ENCODE measurements at places on chromosomes 2 and 18.

DNA sequence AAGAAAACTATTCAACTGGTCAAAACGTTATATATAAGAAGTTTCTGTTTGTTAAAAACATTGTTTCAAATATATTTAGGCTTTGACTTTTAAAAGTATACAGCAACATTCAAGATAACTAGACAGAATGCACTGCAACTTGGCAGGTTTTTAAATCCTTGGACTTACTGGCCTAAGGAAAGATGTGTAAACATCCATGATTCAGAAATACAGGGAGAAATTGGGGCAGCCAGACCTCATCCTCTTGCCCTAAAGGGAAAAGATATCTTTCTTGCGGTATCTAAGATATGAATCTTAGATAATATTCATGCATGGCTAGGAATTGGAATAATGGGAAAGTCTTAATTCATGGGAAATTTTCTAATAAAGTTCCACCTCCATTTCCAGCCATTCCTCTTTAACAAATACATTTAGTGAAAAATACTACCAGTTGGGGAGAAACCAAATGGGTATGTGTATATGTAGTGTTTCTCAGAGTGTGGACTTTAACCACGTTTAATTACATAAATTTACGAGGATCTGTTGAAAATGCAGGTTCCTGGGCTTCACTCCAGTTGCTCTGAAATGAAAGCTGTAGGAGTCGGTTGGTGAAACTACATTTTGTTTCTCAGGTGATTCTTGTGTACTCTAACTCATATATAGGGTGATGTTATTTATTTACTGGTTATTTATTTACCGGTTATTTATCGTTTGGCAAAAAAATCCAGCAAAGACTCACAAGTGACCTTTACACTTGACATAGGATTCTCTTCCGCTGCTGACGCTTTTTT lies 587 bp upstream of the TANK start:
- DNase-seq: no peak

DNA sequence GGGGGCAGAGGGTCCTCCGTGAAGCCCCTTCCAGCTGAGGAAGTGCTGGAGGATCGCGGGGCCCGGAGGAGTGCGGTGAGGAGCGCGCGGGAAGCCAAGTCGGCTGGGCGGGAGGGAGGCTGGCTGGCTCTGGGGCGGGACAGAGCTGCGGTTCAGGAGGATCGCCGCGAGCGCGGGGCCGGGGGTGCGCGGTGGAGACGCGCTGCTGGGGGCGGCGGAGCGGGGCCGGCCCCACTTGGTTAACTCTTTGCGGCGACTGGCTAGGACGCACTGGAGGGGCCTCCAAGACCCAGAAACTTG lies 464 bp downstream of the CYBRD1 start:
- DNase-seq: no peak

DNA sequence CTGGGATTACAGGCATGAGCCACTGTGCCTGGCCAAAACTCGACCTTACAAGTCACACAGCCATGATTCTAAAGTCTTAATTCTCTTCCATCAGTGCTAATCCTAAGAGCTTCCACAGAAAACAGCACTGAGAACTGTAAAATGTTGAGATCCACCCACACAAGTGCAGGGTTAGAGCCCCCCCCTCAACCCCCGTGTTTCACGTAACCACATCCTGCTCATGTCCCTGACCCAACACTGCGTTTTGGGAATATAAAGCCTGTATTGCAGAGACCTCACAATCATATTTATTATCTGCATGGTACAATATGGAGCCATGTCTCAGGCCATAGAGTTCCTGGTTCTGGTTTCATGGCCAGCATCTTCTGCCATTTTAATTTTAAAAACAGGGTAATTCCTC lies 110.8 kb downstream of the GBX2 start:
- DNase-seq: no peak

DNA sequence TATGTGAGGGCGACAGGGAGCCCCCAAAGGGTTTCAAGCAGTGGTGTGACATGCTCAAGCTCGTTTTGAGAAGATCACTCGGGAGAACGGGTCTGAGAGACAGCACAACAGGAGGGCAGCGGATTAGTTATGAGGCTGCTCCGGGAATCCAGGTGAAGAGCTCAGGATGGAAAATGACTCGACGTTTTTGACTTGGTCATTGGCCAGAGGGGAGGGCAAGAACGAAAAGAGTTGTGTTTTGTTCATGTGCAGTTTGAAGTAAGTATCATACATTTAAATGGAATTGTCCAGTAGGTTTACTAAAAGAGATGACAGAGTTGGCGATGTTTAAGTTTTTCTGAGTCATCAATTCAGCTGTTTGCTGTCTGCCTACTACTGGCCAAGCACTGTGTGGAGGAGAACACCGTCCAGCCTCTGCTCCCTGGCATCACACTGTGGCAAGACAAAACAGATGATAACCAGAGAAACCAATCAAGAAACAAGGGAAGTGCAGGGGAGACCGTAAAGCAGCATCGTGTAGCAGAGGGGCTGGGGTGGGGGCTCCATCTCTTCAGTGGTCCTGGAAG lies 25.3 kb upstream of the ANXA4 start:
- DNase-seq: no peak

DNA sequence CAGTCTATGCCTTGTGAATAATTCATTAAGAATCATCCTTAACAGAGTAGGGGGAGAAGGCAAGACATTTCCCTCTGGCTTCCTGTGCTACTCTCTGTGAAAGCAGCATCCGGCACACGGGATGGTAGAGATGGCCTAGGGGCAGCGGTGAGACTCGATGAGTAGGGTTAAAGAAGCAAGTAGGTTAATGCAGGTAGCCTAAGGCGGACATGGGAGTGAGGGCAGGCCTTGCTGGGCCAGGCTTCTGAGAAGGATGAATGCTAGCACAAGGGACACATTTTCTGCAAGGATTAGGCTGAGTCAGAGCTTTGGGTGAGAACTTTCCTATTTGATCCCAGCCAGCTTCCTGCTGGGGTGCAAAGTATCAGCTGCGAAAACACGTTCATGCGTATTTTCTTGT lies 80.8 kb downstream of the NXPH2 start:
- no peak for DNase-seq

DNA sequence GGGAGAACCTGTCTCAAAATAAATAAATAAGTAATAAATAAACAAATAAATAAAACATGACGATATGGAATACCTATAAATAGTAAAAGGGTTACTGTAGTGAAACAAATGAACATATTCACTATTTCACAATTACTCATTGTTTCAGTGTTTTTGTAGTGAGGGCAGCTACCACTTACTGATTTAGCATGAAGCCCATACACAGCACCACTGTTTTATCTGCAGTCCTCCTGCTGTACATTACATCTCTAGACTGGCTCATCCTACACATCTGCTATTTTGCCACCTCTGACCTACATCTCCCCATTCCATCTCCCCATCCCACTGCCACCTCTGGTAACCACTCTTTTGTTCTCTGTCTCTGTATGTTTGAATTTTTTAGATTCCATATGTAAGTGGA lies 332.7 kb upstream of the SMIM21 start:
- DNase-seq: no peak

DNA sequence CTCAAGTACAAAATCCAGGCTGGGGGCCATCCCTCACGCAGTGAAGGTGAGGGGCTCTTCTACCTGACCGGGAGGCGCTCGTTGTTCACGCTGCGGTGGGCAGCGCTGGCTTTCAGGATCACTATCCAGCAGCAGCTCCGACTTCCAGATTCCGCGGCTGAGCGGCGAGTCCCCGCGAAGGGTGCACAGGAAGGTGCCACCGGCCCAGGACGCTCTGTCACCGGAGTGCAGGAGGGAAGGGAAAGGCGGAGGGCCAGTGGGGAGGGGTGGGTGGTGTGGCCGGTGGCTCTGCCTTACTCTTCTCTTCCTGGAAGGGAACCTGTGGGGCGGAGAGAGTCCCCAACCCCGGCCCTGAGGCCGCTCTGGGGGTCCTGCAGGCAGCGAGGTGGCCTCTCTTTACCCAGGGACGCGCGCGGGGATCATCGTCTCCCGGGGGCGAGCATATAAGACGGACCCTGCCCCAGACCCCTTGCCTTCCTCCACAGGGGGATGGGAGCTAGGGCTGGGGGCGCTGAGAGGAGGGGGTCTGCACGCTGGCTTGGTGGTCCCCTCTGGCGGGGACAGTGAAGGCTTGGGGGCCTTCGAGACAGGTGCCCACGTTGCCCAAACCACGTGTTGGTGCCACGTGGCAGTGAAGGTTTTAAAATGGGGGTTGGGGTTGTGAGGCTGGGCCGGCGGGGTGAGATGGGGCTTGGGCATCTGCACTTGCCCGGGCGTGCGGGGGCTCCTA lies 26.9 kb upstream of the HS6ST1 start:
- no peak for DNase-seq

DNA sequence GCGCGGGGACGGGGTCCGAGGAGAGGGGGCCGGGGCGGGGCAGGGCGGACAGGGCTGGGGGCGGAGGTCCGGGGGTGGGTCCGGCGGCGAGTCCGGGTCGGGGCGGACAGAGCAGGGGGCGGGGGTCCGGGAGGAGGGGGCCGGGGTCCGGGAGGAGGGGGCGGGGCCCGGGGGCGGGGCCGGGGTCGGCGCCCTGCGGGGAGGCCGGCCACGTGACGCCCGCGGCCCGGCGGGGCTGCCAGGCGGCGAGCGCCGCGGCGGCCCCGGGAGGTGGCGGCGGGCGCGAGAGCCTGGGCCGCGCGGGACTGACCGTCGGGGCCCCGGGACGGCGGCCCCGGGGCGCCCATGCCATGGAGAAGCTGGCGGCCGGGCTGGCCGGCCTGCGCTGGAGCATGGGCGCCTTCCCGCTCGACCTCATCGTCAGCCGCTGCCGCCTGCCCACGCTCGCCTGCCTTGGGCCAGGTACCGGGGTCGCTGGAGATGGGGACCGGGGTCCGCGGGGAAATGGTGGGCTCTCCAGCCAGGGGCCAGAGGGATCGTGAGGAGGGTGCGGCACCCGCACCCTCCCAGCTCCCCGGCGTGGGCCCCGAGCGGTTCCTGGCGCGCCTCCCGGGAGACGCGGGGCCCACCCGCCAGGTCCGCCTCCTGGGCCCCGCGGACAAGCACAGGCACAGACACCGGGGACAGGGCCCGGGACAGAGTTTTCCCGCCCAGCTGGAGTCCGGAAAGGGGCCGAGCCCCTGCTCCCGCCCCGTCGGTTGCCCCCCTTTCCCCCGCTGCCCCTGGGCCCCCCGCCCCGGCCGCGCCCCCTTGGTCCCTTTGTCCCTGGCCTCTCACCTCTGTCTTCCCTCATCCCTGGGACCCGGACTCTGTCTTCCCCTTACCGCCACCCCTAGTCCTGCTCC lies at the start of gene GAREM2:
Gene GAREM2 (plus strand): TSS at position 218 of the 905 bp plus-strand sequence. CDS start 133 bp downstream, at position 351.
- DNase-seq: no peak

- DNase-seq: no peak
Measured at GRCh38 chr2:21257621-21258020, 133.9 kb downstream of the TDRD15 start.

GRCh38 chr2:171985076-171985475 lies 14.7 kb upstream of the METAP1D start:
- no peak for DNase-seq

DNA sequence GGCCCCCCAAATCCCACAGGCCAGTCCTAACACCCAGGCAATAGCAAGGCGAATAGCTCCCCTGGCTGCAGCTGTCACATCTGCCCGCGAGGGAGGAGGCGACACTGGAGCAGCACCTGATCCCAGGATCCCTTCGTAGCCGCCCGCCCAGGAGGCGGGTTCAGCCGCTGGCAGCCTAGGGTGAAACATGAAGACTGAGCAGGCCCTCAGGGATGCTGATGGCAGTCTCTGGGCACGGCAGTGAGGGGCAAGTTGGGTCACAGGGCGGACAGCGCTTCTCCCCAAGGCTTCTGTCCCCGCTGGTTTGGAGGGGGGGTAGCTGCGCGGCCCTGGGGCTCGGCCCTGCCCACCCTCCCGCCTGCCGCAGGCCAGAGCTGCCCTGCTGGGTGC lies 1.9 kb downstream of the DNMT3A start:
- DNase-seq: no peak

- no peak for DNase-seq
Measured at GRCh38 chr18:49845629-49846360, 32.5 kb upstream of the ACAA2 start.

GRCh38 chr2:64234785-64235184 lies 90.6 kb upstream of the PELI1 start:
- DNase-seq: no peak

DNA sequence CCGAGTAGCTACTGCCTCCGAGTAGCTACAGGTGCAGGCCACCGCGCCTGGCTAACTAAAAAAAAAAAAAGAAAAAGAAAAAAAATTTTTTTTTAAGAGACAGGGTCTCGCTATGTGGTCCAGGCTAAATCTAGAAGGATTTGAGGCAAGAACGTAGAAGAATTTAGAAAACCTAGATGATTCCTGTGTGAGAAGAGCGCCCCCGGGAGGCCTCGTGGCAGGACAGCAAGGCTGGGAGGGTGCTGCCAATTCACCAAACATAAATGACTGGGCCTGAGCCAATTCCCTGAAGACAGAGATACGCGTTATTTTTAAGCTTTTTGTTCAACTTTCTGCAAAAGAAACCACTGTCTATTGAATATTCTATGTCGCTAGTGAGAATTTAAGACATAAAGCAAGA lies 90.1 kb upstream of the TGFA start:
- no peak for DNase-seq

DNA sequence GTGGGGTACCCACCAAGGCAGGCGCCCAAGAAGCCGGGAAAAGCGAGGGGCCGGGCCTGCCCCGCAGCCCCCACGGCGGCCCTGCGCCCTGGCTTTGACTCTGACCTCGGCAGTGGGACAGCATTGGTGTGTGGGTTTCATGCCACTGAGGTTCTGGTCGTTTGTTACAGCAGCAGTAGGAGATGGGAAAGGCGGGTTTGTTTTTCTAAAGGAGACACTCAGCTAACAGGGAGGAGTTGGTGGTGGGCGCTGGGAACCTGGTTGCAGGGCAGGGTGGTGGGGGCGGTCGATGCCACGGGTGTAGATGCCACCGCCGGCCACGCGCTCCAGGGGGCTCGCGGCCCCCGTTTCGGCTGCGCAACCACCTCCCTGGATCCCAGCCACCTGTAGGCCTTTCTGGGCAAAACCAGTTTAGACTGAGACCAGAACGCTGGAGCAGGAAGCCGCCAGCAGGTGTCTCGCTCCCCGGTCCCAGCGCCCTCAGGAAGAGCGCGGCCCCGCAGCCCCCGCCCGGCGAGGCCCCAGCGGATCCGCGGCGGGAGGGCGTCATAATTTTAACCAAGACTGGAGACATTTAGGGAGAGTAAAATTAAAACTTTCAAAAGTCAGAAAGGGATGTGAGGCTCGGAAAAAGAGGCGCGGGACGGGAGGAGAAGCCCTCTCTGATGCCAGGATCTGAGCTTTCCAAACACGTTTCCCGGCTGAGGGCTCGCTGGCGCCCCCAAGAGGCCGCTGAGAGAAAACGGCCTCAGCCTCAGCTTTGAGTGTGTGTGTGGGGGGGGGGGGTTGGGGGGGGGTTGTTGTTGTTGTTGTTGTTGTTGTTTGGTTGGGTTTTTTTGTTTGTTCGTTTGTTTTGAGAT lies 17.4 kb downstream of the CIDEA start:
- peak; percentile 66 for DNase-seq

- DNase-seq: no peak
Measured at GRCh38 chr2:165864296-165864695, 70.2 kb upstream of the GALNT3 start.

DNA sequence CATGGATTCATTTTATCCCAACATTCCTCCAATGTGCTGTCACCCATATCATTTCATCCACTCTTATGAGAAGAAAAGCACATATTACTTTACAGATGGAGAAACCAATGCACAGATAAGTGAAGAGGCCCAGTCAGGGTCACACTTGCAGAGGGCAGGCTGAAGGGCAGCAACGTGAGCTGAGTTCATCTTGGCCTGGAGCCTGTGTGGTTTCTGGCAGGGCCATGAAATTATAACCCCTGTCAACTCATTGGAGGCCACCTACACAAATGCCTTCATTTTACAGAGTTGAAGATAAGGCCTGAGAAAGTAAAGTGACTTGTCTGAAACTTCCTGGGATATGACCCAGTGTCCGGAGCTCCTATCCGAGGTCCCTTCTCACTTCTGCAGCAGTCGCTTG lies 88.4 kb upstream of the NRP2 start:
- no peak for DNase-seq

- DNase-seq: no peak
Measured at GRCh38 chr2:25672494-25673299, 680 bp downstream of the DTNB start.
